ENCODE measurements at places on chromosomes 4 and X.

- DNase-seq = no peak
Observed at GRCh38 chrX:103248553-103248952, 6.4 kb downstream of the TCEAL8 start.

DNA sequence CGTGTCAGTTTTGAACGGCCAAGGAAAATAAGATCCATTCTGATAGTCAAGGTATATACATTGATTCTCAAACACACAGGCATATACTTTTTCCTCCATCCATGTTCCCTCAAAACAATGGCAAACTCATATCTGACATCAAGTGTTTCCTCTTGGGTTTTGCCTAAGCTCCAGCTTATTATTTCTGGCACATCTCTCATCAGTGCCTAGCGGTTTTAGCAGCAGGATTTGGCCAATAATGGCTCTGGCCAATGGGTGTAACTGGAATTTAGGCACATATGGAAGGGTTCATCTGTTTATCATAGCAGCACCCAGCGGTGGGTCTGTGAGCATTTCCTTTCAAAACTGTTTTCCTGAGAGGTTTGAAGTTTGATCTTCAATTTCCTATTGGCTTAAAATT lies 161.6 kb upstream of the TLL1 start:
- DNase-seq = no peak

GRCh38 chr4:177902386-177902785 lies 460.1 kb upstream of the AGA start:
- DNase-seq = no peak

- no peak for DNase-seq
Observed at GRCh38 chr4:88705223-88705622, 7.6 kb upstream of the NAP1L5 start.

DNA sequence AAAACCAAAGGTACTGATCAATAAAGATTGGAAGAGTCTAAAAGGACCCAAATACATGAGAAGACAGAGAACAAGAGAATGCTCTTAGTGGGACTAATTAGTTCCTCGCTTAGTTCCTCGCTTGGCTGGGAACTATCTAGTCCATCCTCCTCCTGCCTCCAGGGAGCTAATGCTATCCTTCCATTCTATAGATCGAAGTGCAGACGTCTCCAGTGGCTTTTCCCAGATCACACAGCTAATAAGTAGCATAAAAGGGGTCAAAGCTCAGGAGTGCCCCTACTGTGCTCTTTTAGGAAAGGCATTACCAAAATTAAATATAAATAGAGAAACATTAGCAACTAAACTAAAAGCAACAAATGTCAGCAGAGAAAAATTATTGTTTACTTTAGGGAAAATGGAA lies 42.3 kb upstream of the PPARGC1A start:
- no peak for DNase-seq

DNA sequence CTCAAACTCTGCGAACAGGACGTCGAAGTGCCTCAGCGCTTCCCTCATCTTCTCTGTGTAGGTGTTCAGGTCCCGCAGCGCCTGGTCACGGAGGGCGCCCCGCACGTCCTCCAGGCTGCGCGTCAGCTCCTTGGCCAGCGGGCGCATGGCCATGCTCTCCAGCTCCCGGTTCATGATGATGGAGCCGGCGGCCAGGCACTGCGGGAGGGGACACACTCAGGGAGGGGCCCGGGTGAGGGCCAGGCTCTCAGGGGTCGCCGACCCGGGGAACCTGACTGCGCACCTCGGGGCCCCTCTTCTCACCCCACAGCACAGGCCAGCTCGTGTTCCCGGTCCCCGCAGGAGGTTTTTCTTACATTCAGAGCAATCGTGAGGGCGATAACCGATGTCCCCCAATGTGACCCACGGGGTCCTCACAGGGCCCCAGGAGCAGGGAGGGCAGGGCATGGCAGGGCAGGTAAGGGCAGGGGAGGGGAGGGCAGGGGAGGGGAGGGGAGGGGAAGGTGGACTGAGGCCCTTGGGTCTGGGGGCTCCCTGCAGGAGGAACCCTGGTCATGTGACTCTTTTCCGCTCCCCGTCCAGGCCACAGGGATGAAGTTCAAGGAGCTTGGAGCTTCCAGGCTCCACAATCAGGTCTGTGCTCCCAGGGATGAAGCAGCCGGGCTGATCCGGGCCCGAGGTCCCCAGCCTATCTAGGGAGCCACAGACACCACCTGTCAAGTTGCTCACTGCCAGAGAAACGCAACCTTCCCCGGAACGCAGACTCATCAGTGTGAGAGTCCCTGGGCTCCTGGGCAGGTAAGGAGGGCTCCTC lies 77.8 kb upstream of the MXD4 start:
- no peak for DNase-seq

- DNase-seq = no peak
Observed at GRCh38 chrX:30881797-30882196, 7.3 kb downstream of the TAB3 start.

- DNase-seq = no peak
Observed at GRCh38 chr4:165328708-165329107, 1.2 kb downstream of the MSMO1 start.

DNA sequence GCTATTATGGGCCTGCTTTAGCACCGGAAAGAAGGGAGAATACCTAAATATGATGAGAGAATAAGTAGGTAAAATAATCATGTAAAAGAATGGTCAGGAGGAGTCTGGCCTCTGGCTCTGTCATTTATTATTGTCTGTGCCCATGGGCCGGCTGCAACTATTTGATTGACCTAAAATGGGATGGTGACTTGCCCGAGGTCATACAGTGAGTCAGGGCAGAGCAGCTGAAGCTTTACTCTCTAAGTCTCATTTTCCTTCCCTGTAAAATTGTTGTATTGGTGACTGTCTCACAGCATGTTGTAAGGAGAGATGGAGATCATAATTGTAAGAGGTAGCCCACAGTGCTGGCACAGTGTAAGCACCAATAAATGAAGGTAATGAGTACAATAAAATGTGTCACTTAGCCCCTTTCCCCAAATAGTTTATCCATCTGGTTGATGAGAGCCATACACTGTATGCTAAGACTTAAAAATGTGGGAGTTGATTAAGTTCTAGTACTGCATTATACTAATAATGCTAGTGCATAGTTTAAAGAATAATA lies 39.6 kb downstream of the RUFY3 start:
- no peak for DNase-seq

- DNase-seq = no peak
Observed at GRCh38 chr4:71229477-71230270, 109.1 kb upstream of the SLC4A4 start.

DNA sequence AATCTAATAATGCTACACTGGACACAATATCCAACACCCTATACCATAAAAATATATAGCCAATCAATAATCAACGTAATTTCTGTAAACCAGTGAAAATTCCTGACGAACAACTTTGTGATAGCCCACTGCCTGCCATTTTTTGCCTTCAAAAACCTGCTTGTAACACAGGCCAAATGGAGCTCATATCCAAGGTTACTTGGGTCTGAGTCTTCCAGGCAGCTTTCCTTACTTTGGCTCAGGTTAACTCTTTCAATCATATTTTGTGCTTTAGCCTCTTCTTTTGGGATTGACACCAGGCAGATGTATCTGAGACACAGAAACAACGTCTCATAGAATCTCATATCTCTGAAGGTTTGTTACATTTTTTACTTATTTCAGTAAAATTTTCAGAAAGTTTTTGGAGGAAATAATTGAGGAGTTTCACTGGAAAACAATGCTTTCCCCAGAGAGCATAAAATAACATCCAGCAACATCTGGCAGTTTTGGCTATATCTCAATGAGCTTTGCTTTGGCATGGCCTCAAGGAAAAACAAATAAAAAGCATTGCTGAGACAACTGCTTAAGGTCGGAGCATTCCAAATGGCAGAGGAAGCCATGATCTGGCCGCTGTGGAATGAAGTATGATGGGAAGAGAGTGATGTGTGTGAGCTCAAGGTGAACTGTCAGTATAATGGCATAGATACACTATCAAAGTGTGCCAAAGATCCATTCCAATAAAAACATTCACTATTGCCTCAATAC lies 162.9 kb upstream of the SPIN4 start:
- DNase-seq = no peak

DNA sequence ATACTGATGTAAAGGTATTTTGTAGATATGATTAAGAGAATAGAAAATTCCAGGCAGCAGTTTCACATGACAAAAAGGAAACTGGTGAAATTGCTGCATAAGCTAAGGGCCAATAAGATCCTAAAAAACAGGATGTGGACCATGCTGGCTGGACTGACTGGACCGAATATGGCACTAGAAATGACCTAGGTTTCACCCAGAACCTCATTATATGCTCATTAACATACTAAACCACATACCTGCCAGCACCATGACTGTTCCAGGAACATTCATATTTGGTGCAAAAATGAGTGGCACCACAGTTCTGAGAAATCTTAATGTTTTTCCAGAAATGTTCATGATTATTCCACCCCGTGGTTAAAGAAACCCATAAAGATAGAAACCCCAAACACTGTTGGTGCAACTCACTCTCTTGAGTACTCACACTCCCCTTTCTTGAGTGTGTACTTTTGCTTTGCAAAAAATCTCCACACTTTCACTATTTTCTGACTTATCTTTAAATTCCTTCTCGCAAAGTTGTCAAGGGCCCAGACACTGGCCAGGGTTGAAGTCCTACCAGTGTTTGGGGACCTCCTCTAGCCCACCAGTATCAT lies 74.0 kb downstream of the FANCB start:
- no peak for DNase-seq

GRCh38 chrX:39758791-39759525 lies 338.8 kb downstream of the BCOR start:
- DNase-seq = no peak
